ENCODE measurements at places on chromosomes 2 and 18.

DNA sequence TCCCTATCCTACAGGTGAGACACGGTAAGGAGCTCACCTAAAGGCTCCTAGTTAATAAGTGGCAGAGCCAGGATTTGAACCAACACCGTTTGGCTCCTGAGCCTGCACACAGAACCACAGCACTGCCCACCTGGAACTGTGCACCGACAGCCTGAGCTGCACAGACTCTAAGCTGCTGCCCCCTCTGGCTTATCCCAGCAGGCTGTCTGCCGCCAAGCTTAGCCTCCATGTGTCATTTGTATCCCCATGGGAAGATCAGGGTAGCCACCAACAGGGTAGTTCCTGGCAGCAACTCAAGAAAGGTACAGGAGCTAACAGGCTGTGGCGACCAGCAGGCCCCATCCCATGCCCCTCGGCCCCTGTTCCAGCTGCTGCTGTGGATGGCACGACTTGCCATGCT lies 135.7 kb downstream of the LRRC30 start:
- DNase-seq = no peak

- DNase-seq = peak; percentile 7
These were observed 51.4 kb downstream of the KIF5C start for GRCh38 chr2:148926291-148926961.

- no peak for DNase-seq
These were observed 80.7 kb downstream of the LYPD1 start for GRCh38 chr2:132589111-132589830.

- DNase-seq = no peak
These were observed 562 bp downstream of the TWSG1 start for GRCh38 chr18:9334973-9335696.

DNA sequence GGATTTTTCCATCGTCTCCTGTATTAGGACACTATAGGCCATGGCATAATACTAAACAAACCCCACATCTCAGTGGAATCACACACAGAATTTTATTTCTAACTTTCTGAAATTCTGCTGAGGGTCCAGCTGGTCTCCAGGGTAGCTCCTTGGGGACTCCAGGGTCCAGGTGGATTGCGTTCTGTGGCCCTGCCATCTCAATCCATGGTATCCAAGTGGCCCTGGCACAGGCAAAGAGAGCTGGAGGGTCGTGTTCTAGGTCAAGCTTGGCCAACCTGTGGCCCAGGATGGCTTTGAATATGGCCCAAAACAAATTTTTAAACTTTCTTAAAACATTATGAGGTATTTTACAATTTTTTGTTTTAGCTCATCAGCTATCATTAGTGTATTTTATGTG lies 134.6 kb downstream of the CTIF start:
- DNase-seq = no peak

DNA sequence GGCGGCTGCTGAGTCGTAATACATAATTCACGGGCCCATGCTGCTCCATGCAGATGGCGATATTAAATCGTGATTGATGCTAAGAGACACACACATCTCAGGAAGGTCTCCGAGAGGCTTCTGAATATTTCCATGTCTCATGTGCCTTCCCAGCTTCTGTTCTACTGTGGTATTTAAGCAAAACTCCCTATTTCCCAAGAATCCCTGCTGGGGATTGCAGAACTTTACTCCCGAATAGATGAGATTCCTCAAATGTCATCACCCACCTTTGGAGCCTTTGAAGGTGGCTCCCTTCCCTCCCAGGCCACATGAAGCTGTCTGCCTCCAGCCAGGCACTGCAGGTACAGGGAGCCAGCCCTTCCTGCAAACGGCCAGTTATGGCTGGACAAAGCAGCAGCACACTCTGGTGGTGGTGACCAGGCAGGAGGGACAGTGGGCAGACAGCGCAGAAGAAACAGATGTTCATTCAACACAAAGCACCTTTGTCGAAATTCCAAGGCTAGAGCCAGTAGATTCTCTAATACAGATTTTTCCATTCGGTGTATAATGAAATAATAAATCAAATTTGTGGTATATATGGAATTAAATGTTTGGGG lies 14.1 kb downstream of the NRP2 start:
- no peak for DNase-seq

DNA sequence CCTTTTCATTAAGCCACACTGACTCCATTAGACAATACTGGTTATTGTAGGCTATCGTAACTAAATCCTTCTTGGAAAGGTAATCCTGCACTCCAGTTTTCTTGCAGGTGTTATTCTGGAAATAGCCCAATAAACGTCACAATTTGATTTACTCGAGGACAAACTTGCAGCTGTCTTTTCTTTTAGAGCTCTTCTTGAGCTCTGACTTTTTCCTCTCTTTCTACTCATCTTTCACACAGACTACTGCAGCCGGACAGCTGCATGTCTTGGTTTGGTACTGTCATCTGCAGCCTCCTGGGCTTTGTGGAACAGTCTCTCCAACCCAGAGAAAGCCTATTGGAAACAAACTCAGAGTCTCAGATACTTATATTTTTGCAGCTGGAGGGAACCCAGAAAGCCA lies 23.0 kb upstream of the MSGN1 start:
- DNase-seq = no peak

DNA sequence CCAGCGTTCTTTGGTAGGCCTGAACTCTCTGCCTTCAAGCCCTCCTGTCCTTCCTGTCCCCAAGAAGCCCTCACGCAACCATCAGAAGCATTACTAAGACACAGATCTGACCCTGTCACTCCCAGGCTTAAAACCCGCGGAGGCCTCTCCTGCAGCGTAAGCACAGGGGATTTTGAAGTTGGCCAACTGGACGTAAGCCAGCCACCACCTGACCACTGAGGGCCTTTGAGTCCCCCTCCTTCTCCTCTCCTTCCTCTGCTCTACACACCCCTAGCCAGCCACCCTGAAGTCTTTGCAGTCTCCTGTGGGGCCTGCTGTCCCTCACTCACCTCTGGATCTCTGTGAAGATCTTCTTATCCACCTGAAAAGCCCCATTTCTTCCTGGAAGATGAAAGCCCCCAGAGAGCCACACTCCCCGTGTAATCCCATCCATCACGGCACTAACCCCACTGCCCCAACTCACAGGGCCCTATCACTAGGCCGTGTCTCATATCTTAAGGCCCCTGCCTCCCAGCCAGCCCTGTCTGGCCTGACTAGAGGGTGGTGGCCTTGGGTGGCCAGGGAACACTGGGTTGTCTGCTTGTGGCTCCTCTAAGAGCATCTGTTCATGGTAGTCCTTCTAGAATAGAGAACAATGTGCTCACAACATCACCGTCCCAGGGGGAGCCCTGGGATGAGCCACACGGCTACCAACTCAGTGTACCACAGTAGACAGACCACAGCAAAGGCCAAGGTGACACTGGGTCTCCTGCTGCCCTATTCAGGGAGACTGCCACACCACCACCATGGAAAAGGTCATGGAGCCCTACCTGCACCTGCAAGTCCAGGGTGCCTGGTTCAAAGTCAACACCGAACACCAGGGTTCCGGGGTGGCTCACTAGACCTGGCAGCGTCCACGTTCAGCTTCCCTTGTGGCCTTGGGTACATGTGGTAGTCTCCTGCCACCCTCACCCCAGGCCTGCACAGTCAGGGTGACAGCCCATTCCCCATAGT lies 191.6 kb downstream of the ZBTB7C start:
- DNase-seq = no peak

- DNase-seq = no peak
These were observed 232.2 kb downstream of the SETBP1 start for GRCh38 chr18:44912740-44913478.

DNA sequence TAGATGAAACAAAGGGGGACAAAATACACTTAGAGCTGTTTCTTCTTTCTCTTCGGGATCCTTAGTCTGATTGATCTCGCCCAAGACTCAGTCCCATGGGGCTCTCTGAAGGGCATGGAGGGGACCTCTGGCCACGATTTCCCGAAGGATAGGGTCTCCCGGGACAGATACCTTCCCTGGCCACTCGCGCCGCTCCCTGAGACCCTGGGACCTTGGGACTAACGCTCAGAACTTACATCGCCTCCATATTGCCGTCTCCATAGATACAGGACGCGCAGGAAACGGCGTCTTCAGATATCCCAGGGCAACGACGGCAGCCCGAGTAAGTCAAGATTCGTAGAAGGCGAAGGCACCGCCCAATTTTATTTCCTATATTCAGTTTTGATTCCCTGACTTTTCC lies at the start of gene CFAP65:
Gene CFAP65, minus strand, starts transcription at position 265 of the 400 bp plus-strand sequence. CDS start 2,468 bp downstream, outside the sequence.
- DNase-seq = peak; percentile 38

DNA sequence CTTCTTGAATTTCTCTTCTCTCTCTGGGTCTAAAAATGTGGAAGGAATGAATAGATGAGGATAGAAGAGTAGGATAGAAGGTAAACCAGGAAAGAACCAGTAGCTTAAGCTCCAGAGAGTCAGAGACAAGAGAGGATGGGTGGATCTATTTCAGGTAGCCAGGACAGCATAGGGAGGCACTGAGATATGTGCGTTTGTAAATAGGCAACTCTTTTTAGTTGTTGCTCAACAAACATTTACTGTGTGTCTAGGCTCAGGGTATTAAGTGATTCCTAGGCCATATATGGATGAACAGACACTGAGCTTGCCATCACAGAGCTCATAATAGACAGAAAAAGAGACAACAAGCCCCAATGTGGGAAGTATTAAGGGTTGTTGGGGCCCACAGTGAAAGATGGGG lies 160.5 kb downstream of the NAPG start:
- no peak for DNase-seq

DNA sequence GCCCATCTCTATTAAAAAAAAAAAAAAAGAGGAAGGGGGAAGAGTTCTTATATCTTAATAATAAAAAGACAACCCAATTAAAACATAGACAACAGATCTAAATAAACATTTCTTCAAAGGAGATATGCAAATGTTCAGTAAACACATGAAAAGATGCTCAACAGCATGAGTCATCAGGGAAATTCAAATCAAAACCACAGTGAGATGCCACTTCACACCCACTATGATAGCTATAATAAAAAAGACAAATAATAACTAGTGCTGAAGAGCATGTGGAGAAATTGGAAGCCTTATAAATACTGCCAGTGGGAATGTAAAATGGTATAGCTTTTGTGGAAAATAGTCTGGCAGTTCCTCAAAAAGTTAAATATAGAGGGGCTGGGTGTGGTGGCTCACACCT lies 61.5 kb upstream of the CYP20A1 start:
- no peak for DNase-seq

GRCh38 chr18:45287531-45287930 lies 327.7 kb upstream of the SLC14A2 start:
- DNase-seq = no peak

- DNase-seq = no peak
These were observed 10.5 kb downstream of the OBSL1 start for GRCh38 chr2:219560893-219561178.

- DNase-seq = peak; percentile 27
These were observed 37.2 kb upstream of the SLC8A1 start for GRCh38 chr2:40488927-40489677.

DNA sequence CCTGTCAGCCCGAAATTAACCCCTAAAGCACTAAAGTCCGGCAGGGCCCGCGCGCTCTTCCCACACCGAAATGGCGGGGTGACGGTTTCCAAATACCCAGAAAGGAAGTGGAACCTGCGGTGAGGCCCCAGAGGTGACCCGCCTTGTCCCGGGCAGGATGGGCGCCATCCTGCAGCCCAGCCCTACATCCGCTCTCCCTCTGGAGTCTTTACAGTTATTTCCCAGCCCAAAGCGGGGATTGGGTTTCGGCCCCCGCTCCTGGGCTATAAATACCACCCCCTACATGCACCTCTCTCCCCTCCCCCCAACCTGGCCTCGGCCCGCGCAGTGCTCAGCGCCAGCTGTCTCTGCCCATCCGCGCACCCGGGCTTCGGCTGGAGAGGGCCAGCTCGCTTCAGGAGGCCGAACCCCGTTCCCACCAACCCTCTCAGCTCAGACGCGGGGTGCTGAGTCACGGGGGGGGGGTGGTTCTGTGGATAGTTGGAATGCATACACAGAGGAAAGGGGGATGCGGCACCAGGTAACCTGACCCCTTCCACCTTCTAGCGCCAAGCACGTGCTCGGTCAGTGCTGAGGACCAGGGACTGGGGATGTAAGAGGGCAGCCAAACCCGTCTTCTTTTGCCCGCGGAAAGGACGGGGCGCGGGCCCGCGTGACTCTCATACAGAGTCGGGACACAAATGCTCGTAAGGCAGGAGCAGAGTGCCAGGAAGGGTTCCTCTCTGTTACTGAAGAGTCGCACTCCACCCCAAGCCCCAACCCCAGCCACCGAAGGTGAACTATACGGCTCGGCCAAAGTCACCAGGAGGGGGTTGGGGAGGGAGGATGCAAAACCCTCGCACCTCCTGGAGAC lies at the start of gene TUBA4B:
Gene TUBA4B, plus strand, starts transcription at position 344 of the 853 bp plus-strand sequence. Its CDS starts 165 bp downstream, at position 509.
- DNase-seq = no peak
